ENCODE measurements at places on chromosomes 4 and X.
A peak's percentile ranks its signal among the peaks of the same experiment; 100 is the strongest.

GRCh38 chrX:130975947-130976346 lies 72.9 kb upstream of the ENOX2 start:
- no peak for DNase-seq

GRCh38 chr4:121951521-121952110 lies at the start of gene TRPC3:
Gene TRPC3 (minus strand): TSS chr4:121952060. CDS start chr4:121951680, 380 bp downstream.
- peak; percentile 14 for DNase-seq

- no peak for DNase-seq
Observed at GRCh38 chr4:104500442-104500841, 5.7 kb upstream of the CXXC4 start.

- no peak for DNase-seq
Observed at GRCh38 chrX:38268011-38268410, 47.3 kb upstream of the SRPX start.

- DNase-seq, result no peak
Observed at GRCh38 chrX:97529536-97530200, 646.0 kb downstream of the RPA4 start.

- DNase-seq, result no peak
Observed at GRCh38 chrX:48761674-48762471, at the start of gene GLOD5. Gene GLOD5 (plus strand): TSS chrX:48761747. CDS start chrX:48761791, 44 bp downstream.

- no peak for DNase-seq
Observed at GRCh38 chr4:84994280-84994679, 27.8 kb upstream of the WDFY3 start.

DNA sequence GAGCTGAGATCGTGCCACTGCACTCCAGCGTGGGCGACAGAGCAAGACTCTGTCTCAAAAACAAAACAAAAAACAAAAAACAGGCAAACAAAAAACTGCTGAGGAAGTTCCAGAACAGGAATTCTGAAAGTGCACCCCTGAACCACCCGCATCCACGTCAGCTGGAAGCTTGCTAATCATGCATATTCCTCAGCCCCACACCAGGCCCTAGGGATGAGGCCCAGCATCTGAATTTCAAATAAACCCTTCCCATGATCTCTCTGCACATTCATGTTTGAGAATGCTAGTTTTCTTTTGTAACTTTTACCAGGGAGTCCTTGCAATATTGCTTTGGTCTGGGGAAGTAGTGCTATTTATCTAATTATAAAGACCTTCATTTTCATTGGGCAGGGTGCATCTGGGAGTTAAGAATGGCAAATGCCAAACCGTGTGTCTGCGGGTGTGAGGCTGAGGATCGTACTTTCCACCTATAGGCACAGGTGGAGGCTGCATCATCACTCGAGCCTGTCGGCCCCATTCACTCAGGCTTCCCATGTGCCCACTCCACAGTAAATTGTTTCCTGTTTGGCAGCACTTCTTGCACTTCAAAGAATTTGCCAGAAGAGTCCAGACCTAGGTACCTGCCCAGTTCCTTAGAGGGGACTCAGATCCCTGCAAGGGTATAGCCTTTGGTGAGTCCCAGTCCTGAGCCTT lies 23.6 kb downstream of the CCKAR start:
- no peak for DNase-seq

GRCh38 chr4:189278597-189279165 lies 662.0 kb upstream of the FRG1 start:
- no peak for DNase-seq

GRCh38 chrX:43527801-43528200 lies 128.3 kb upstream of the MAOA start:
- DNase-seq, result no peak

DNA sequence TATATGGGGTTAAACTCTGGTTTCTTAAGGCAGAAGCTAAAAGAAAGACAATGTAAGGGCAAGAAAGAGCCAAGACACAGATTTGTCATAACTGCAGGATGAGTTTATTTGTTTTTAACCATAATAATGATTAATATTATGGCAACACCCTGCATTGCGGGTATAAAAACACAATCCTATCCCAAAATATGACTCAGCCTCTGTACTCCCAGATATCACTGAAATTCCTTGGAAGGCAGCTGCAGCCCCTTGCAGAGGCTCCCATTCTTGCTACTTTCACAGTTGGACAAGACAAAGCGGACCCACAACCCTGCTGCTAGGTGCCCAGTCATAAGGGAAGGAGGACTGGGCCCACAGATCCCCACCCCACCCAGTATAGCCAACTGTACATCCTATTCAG lies 20.4 kb upstream of the FGF16 start:
- DNase-seq, result no peak

DNA sequence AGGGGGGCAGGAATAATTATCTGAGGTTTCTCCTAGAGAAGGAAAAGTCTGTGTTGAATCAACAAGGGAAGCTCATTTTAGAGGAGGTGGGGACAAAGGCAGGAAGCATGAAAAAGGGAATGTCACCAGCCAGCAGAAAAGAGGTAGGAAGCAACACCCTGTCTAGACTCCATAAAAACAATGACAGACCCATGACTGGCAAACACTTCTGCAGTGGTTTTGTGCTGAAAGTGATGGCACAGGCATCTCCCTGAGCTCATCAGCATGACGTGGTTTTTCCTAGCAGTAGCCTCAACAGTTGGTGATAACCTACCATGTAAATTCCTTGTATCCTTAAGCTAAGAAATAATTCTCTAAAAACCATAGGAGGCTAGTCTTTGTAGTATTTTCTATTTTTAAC lies 110.7 kb upstream of the GALNT7 start:
- DNase-seq, result no peak

GRCh38 chr4:41935652-41936021 lies 408 bp downstream of the TMEM33 start:
- DNase-seq, result peak; percentile 32

DNA sequence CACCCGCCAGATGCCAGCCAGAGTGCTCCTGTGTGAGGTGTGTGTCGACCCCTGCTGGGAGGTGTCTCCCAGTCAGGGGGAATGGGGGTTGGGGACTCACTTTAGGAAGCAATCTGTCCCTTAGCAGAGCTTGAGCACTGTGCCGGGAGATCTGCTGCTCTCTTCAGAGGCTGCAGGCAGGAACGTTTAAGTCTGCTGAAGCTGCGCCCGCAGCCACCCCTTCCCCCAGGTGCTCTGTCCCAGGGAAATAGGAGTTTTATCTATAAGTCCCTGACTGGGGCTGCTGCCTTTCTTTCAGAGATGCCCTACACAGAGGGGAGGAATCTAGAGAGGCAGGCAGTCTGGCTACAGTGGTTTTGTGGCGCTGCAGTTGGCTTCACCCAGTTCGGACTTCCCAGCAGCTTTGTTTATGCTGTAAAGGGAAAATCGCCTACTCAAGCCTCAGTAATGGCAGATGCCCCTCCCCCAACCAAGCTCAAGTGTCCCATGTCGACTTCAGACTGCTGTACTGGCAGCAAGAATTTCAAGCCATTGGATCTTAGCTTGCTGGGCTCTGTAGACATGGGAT lies 80.8 kb downstream of the CCSER1 start:
- no peak for DNase-seq

- DNase-seq, result no peak
Observed at GRCh38 chr4:157128395-157128794, 52.4 kb downstream of the GLRB start.

DNA sequence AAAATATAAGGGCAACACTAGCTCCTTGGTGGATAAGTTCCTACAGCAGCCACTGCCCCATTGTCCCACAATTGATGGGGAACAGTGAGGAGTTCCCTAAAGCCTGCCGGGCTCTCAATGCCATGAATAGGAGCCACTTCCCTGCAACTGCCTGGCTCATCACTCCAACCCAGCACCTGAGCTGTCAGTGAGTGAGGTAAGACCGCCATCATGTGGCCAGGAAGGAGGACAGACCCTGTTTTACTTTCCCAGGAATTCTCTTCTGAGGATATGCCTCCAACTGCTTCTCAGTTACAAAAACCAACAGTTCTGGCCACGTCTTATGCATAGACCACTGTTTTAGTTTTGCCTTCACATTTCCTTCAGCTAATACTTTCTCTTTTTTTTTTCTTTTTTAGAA lies 45.5 kb downstream of the SRPX start:
- DNase-seq, result no peak

DNA sequence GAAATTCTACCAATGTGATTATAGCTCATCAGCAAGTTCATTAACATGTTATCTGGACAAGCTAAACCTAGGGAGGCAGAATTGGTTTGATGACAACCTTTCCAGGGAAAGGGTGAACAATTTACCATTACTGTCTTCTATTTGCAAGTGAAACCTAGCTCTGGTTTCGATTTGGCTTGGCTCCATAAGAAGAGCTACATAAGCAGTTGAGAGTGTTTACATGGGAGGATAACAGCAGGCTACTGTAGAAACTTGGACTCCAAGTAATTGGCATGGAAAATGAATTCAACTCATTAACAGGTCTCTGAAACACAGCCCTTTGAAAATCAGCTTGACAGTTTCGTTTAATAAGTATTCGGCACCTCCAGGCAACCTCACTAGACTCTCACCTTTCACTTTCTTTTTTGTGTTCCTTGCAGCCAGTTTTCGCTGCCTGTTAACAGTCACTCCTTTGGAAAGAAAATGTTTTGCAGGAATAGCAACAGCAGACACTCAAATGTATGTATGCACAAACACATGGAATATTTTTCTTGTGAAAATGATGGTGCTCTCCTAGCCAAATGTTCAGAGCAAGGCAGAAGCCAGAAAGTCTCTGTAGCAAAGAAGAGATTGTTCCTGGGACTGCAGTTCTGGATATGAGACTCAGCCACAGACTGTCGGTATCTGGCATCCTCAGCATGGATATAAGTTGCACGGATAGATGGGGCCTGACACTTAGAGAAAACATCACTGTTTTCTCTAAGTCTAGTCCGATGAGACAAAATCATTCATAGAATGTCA lies 27.5 kb downstream of the POU3F4 start:
- no peak for DNase-seq

- DNase-seq, result no peak
Observed at GRCh38 chr4:16710198-16710597, 188.2 kb downstream of the LDB2 start.

GRCh38 chr4:3434881-3435685 lies 6.7 kb upstream of the HGFAC start:
- no peak for DNase-seq

DNA sequence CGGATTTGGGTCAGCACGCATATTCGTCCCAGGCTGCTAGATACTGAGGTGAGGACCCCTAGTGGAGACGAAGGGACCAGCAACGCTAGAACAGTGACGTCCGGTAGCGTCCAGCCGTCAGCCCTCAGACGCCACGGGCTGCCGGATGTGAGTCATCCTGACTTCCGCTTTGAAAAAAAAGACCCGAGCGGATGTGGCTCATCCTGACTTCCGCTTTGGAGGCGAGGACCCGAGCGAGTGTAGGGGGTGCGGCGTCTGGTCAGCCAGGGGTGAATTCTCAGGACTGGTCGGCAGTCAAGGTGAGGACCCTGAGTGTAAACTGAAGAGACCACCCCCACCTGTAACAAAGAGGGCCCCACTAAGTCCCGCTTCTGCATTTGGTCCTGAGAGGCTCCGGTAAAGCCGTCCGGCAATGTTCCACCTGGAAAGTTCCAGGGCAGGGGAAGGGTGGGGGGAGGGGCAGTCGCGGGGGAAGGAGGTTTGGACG lies at the start of gene MAGEB2:
Gene MAGEB2, plus strand, starts transcription at position 207 of the 487 bp plus-strand sequence. CDS start 3,018 bp downstream, outside the sequence.
- no peak for DNase-seq

DNA sequence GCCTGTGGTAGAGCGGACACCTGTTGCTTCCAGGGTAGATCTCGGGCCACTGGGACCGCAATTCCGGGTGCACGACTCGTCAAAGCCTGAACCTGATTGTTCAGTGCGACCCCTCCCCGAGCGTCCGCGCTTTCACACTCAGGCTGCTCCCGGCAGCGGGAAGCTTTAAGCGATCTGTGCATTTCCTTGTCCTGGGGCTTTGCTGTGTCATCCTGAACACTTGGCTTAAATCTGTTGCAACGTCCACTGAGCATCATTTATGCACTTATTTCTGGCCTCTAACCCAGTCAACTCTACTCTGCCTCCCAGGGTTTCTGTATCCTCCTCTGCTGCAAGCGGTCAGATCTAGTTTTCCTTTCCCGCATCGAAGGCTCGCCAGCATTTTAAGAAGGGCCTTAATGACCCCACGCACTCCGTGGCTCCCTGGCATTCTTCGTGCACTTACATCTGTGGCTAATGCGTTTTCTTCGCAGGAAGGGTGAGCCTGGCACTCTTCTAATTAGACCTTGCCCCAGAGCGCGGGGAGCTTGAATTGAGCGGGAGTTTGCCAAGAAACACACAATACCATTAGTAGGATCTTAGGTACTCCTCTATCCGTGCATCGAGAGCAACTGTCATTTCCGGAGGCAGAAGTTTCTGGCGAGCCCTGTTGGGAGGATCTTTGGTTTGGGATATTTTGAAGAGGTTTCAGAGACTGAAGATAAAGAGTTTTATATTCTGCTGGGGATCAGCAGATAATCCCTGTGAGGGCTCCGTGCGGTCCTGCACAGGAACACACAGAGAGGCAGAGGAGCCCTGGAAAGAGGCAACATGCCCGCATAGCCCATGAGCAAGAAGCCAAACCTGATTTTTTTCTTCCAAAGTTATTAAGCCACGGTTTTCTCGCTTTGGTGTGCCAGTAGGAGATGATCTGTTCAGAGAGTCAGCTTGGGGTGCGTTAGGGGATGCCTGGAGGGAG lies 654 bp upstream of the DDIT4L start:
- no peak for DNase-seq

- DNase-seq, result no peak
Observed at GRCh38 chrX:142977128-142977914, 48.4 kb upstream of the SPANXN4 start.

- DNase-seq, result no peak
Observed at GRCh38 chr4:1347410-1347864, 429 bp downstream of the UVSSA start.

All from activated CD4-positive, alpha-beta T cell treated with anti-CD3 and anti-CD28 coated beads, Interleukin-2, amount 50 U/mL, for 4 hours (primary cell).